Left lobe of liver (tissue), 2 donors: ENCODE measurements at places on chromosomes 3 and 15. TPM values are rescaled to one million over a fixed set of nuclear protein-coding genes. Genes with fewer than 3 reads are reported as not detected.

DNA sequence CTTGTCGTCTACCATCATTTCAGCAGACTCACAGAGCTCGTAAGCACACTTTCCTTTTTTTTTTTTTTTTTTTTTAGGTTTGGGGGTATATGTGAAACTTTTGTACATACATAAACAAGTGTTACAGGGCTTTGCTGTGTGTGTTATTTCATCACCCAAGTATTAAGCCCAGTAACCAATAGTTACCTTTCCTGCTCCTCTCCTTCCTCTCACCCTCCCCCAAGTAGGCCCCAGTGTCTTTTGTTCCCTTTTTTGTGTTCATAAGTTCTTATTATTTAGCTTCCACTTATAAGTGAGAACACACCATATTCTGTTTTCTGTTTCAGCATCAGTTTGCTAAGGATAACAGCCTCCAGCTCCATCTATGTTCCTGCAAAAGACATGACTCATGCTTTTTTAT lies 746.8 kb downstream of the GRM7 start:
- DNase-seq: no peak

DNA sequence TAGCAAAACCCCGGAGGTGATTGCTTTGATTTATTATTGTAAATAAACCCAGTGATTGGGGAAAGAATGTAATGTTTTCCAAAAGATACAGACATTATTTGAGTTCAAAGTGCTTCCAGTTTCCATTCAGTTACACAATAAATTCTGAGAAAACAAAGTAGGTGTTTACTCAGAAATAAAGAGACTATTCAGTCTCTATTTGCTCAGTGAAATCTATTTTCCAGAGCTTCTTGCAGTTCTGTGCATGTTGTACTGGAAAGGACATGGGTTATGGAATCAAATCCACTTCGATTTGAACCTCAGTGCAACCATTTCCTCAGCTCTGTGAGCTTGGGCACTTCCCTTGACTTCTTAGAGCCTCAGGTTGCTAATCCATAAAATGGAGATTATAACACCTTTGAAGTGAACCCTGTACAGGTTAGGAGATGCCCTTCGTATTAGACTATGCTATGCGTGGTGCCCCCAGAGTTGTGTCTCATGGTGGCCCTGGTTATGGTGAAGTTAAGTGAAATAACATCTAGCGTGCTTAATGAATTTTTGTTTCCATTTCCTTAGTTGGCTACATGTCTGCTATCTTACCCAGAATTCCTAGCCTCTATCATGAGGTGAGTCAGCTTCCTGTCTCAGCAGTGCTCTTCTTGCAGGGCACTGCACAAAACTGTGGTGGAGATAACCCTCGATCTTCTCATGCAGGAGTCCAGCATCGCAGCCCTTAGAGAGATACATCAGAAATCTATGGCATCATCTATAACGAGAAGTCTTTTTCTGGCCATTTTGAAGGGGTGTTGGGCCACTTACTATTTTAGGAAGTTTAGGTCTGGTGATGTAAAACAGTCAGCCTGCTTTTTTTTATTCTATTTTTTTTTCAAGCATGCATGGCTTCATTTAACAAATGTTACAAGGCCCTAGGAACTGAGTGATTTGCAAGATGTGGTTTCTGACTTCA lies 97.7 kb downstream of the RPL39L start:
- DNase-seq: peak; percentile 42

- no peak for DNase-seq
Observed at GRCh38 chr3:134628884-134629283, 21.9 kb downstream of the KY start.

DNA sequence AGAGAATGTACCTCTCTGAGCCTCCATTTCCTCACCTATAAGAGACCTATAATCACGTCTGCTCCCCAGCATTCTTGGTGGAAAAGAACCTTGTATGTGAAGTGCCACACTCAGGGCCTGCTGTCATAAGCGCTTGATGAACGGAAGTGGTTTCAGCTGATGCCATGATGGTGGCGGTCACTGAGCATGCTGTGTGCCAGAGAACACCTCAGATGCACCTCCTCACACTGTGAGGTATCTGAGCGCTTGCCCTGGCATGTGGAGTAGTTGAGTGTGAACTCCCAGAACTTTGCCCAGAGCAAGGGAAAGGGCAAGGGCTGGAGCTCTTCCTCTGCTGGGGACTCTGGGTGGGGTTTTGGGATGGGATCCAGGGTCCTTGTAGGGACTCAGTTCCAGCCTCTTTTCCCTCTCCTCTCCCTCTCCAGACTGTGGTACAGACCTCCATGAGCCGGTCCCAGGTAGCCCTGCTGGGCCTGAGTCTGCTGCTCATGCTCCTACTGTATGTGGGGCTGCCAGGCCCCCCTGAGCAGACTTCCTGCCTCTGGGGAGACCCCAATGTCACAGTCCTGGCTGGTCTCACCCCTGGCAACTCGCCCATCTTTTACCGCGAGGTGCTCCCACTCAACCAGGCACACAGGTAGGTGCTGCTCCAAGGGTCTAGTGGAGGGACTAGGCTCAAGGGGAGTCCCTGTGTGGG lies 2.7 kb downstream of the ABHD14A start:
- DNase-seq: no peak

GRCh38 chr3:12791430-12791829 lies 5.0 kb upstream of the CAND2 start:
- DNase-seq: no peak

- peak; percentile 83 for DNase-seq
Observed at GRCh38 chr15:61834076-61834697, 226.1 kb downstream of the VPS13C start.

DNA sequence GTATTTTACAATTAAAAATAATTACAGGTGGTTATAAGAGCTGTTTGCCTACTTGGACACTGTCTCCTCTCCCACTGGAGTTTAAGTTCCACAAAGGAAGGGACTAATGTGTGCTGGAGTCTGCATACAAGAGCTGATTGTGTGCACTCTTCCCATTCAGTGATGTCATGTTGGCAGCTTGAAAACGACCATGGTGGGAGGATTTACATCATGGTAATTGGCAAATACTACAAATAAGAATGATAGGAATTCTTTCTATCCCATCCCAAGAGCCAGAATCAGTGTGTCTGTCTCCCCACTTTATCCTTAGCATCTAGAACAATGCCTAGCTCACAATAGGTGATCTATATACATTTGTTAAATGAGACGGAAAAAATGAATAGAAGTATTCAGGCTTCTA lies 14.1 kb downstream of the ITGA11 start:
- peak; percentile 3 for DNase-seq

GRCh38 chr3:7062714-7063113 lies 201.8 kb downstream of the GRM7 start:
- no peak for DNase-seq

- DNase-seq: no peak
Observed at GRCh38 chr15:89196994-89197393, 24.4 kb downstream of the RLBP1 start.

Gene ITIH4
- 4,358 TPM for total RNA-seq

Gene SEMA6D
- 2.7 TPM for total RNA-seq

Gene CCK
- not detected for total RNA-seq

Gene CP
- total RNA-seq: 1,073 TPM

Gene PLOD2
- 25.7 TPM for total RNA-seq

Gene TM4SF18
- 1.4 TPM for total RNA-seq

Gene KLF15
- total RNA-seq: 105 TPM

Gene LRRC2
- 7.4 TPM for total RNA-seq

Gene SYNPR
- not detected for total RNA-seq
